Urinary bladder (tissue), 4 donors: ENCODE measurements at places on chromosomes 1 and 21.

DNA sequence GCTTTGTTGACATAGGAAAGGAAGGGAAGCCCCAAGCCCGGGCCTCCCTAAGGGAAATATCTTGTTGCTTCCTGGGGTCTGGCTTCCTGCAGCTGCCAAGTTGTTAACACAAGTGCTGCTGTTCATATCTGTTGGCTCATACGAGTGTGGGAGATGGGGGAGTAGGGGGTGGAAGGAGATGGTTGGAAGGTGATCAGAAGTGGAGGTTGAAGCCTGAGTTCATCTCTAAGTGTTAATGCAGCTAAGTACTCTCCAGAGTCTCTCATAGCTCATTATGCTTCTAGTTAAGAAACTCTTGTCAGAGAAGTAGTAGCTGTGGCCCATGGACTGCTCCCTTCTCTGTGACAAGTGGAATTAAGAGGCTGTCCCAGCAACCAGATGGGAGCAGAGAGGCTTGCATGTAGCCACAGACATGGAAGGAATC is 319.2 kb upstream of the SPAG17 start:
- no peak for DNase-seq

DNA sequence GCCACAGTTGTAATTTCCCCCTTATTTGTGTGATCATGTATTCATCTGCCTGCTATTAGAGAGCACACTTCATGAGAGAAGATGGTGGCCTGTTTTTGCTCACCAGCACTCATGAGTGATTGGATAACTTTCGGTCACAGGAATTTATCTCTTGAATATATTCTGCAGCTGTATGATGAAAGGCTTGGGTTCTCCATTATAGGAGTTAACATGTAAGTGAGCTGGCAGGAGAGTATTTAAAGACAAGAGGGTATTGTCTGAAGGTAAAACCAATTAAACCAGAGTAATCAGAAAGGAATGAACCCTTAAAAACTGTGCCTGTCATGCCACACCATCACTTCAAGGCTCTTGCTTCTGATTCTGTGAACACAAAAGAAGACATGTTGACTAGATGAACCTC is 574.9 kb upstream of the CAMK1G start:
- no peak for DNase-seq

- no peak for DNase-seq
Observed at GRCh38 chr1:52767596-52768280, 41.5 kb downstream of the ZYG11B start.

GRCh38 chr1:224108991-224109390 is 4.9 kb upstream of the FBXO28 start:
- DNase-seq, result no peak

GRCh38 chr1:116255486-116256285 is 117.4 kb upstream of the ATP1A1 start:
- DNase-seq, result no peak

GRCh38 chr21:28283641-28284490 is 708.8 kb downstream of the LTN1 start:
- peak; percentile 60 for DNase-seq

DNA sequence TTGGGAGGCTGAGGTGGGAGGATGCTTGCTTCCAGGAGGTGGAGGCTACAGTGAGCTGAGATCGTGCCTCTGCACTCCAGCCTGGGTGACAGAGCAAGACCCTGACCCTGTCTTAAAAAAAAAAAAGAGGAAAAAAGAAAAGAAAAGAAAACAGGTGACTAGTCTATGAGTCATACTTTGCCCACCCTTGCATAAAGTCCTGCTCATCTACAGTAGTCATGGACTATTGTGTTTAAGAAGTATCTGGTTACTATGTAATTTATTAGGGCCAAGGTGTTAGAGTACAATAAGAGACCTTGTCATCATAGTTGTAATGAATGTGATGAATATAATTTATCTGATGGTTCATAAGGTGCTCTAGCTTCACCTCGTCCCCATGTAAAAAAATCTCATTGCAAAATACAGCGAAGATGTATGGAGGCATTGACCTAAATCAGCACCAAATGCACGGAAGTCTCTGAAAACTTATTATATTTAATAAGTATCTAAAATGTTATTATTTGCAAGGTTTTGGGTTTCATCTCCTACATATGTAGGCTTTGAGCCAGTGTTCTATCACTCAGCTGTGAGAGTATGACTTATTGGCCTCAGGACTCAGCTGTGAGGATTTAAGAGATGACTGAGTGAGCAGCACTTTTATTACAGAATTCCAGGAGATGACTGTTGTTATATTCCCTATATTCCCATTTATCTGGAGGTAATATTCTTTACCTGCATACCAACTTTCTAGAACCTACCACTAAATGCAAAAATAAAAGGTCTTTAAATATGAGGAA is 19.9 kb upstream of the KCNJ6 start:
- no peak for DNase-seq

- no peak for DNase-seq
Observed at GRCh38 chr1:201098992-201099677, 13.1 kb downstream of the CACNA1S start.

DNA sequence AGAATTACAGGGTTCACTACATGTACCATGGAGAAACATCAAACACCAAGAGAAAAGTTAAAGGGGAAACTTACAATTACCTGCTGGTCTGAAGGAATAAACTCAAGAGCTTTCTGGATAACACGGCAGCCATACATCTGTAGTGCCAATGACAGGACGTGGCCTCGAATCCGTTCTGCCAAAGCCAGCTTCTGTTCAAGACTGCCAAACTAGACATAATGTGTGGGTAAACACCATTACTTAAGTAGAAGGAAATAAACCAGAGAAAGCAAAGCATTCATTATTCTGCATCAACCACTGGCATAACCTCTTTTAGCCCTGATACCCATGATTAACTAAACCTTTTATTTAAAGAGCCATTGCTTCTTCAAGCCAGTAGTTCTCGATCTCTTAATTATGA is 41.5 kb upstream of the SDC3 start:
- no peak for DNase-seq

GRCh38 chr1:165837838-165838364 is 10.5 kb downstream of the UCK2 start:
- no peak for DNase-seq

DNA sequence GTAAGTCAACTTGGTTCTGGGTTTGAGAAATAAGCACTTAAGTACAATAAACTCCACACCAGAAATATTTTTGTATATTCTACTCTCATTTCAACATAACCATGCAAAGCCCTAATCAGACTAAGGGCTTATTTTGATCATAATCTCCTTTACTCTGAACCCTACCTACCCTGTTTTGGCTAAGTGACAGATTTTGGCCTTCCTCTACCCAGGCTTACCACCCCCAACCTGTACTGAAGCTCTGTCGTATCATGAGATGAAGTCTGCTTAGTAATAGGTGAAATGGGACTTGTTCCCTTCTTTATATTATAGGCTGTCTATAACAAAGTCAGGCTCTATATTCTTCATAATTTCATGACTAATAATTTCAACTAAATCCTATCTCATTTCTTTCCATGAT is 135.5 kb downstream of the RERE start:
- DNase-seq, result no peak

- no peak for DNase-seq
Observed at GRCh38 chr1:220347654-220348175, 75.5 kb upstream of the RAB3GAP2 start.
